Coronary artery (tissue), 2 donors: ENCODE measurements at places on chromosomes 3 and 15.

DNA sequence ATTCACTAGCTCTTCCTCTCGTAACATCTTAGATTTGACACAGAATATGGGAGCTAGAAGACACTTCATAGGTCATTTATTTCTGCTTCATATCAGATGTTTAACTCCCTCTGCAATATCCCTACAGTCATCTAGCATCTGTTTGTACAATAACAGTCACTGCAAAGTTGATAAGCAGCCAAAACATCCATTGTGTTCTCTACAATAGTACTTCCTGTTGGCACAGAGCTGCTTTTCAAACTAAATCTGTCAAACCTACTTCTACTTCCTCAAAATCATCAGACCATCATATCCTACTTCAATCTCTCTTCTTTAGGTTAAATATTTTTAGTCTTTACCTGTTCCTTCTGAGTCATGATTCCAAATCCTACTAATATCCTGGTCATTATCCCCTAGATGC is 233.2 kb downstream of the FGF12 start:
- no peak for DNase-seq

DNA sequence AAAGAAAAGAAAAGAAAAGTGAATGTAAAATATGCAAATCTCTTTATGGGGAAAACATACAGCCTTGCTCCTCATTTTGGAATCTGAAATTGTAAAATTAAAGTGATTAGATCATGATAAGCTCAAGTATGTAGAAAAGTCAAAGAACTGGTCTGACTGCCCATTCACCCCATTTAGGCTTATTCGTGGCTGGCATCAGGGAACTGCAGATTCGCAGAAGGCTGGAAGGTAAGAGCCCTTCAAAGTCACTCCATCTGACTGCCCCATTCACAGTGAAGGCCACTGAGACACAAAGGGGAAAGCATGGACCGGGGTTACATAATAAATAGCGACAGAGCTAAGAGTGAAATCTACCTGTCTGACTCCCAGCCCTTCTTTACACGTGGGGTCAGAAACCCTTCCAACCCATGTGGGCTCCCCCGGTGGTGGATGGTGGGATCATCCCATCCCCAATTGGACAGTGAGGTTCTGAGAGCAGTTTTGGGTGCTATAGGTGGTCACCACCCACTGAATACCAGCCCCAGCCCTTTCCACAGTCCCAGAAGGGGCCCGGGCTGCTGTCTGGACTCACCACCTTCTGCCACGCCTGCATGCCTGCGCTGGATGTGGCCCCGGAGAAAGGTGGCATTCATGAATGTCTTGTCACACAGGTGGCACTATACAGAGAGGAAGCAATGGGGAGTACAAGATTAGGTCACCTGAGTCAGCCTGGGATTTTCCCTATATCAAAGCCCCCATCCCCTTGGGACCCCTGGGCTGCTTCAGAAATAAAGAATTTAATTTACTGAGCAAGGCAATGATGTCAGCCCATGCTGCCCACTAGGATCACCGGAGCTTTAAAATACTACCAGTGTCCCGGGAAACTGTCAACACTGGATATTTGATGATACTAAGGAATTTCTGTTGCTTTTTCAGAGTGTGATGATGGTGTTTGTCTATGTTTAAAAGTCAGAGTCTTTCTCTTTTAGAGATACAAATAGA is 17.9 kb downstream of the DZIP1L start:
- DNase-seq: no peak

- no peak for DNase-seq
Measured at GRCh38 chr3:113329757-113330156, 111.5 kb downstream of the CFAP44 start.

GRCh38 chr3:163672954-163673353 is 1405.3 kb downstream of the SI start:
- no peak for DNase-seq

DNA sequence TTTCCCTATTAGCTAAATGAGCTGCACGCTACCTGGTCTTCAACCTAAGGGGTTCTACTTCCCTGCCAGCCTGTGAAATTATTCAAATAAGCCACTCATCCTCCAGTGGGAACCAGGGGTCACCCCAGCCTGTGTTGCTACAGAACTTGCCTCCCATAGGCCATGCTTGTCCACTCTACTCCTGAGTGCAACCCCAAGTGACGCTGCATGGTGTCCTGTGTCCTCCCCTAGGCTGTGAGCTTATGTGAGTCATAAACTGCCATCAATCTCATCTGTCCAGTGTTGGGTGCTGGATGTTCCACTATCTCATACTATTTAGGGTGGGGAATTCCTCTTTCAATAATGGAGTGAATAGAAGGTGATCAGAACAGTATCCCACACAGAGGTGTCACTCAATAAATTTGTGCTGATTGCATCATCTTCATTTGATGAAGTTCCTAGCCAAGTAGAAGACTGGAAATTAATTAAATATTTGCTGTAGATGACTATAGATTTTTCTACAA is 49.8 kb upstream of the SSR3 start:
- no peak for DNase-seq

- DNase-seq: no peak
Measured at GRCh38 chr3:65875393-65876027, 163.2 kb downstream of the MAGI1 start.

DNA sequence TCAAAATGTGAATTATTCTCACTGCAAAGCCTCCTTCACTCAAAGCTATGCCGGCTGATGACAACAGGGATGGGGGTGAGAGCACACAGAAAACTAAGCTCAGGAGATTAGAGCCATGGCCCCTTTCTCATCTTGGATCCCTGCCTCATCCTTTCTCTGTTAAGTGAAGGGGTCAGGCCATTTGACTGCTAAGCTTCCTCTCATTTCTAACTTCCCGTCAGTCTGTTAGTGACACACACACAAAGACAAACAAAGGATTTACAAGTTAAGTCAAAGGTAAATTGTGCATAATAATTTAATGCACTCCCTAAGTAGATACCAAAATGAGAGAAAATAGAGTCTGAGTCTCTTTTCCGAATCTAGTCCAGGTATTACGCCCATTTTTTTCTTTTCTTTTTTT is 1.2 kb downstream of the SS18L2 start:
- DNase-seq: no peak

DNA sequence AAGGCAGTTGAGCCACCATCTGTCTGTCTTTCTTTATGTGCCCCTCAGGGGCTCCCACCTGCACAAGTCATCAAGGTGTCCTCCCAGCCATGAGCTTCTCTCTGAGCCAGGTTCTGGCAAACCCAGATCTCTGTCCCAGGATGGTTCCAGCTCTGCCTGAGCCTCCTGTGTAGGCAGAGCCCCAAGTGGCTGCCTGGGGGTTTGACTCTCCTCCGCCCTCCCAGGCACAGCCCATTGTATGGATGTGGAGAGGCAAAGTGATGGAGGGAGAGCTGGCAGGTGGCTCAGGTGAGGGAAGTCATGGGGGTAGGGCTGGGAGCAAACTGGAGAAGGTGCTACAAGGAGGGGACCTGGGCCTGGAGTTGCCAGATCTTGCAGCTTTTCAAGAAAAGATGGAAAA is 56.9 kb downstream of the GRIP2 start:
- no peak for DNase-seq

DNA sequence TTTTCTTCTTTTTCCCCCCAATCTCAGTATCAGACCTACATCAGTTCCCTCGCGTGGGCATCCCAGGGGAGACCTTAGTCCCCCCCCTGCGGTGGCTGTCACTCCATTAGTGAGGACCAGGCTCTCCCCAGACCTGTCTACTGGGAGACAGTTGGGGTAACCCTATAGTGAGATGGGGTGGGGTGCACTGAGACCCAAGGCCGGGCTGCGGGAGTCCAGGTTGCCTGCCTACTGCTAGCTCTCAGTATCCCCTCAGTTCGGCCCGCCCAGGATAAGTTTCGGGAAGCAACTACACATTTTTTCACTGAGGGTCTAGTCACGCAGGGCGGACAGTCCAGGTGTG is 671 bp upstream of the DCUN1D1 start:
- DNase-seq: no peak

GRCh38 chr3:185630182-185630622 is 44.1 kb downstream of the SENP2 start:
- DNase-seq: no peak

DNA sequence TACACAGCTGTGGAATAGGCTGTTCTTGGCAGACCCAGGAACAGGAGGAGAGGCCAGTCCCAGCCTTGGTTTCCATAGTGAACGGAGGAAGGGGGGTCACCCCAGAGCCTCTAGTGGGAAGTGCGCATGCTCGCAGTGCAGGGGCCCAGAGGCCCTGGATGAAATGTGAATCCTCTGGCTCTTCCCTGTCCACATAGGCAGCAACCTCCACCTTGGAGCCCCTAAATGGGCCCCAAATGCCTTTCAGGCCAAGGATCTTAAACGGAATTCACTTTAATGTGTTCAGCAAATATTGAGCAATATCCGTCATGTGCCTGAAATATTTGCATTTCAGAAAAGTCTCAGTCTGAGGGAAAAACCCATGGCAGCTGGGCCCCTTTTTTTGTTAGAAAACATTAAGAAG is 3.3 kb upstream of the NDN start:
- DNase-seq: no peak

DNA sequence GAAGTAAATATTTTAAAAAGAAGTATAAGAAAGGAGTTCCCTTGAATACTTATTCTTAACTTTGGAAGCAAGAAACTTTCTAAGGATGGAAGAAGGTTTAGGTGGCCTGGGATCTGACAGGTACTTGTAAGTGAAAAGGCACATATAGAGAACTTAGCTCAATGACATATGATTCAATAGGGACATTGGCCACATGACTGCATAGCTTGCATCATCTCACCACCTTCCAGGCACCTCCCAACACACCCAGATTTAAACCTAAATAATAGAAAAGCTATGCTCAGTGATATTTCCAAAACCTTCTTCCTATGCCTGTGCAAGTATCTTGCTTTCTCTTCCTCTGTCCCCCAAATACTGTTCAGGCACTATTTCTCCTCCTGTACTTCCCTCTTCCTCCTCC is 4.7 kb upstream of the P2RY1 start:
- DNase-seq: no peak

DNA sequence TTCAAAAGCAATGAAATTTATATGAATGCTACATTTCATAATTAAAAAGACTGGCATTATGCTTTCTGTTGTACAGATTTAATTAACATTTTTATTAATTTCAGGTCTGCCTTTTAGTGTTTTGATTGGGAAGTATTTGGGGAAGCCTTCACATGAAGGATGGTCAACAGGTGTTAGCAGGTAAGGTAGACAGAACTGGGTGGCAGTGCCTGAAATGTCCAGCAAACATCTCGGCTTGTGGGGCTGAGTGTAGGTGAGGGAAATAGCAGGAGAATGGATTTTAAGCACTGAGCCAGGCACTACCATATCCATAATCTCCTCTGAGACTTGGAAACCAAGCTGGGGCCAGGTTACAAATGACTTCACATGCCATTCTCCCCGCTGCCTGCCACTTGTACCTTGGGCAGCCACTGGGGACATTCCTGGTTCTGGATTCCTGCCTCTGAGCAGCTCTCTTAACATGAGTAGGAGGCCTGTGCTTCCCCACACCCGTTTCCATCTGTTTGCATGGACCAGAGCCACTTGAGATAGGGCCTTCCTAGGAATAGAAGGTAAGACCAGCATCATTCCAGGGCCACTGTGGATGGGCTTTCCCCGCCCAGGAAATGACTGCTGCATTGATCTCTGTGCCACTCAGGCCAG is 125.9 kb upstream of the HES1 start:
- no peak for DNase-seq

- DNase-seq: no peak
Measured at GRCh38 chr3:167728176-167728575, 6.5 kb downstream of the PDCD10 start.

- no peak for DNase-seq
Measured at GRCh38 chr3:174439331-174440252, 419.5 kb upstream of the NAALADL2 start.
